ENCODE measurements at places on chromosomes 4 and X.

DNA sequence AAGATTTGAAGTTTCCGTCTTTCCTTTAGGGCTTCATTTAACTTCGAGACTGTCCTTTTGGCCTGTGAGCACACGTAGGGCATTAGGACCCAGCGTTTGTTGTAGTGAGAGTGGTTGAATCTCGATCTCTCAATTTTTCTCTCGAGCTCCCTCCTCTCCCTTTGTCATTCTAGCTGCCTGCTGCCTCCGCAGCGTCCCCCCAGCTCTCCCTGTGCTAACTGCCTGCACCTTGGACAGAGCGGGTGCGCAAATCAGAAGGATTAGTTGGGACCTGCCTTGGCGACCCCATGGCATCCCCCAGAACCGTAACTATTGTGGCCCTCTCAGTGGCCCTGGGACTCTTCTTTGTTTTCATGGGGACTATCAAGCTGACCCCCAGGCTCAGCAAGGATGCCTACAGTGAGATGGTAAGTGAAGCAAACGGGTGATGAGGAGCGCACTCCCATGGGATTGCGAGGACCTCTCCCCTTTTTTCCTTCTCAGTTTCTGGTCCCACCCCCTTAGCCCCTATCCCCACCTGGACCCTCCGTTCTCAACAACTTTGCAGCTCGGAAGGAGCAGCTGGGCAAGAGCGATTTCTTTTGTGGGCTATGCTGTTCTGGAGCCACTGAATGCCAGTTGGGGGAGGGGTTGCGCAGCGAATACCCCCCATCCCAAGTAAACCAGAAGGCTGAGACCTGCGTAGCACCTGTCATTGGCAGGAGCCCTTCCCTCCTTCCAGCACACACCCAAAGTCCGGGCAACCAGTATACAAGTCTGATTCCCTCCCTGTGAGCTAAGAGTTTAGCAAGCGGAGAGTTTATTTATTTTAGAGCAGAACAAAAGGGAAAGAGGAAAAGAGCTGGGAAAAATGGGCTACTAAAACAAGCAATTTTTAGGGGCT lies at the start of gene TMEM35A:
Gene TMEM35A (plus strand): TSS at position 164 of the 883 bp plus-strand sequence. CDS start 124 bp downstream, at position 288.
- DNase-seq: no peak

- no peak for DNase-seq
Measured at GRCh38 chrX:70172964-70173363, 4.3 kb upstream of the DGAT2L6 start.

DNA sequence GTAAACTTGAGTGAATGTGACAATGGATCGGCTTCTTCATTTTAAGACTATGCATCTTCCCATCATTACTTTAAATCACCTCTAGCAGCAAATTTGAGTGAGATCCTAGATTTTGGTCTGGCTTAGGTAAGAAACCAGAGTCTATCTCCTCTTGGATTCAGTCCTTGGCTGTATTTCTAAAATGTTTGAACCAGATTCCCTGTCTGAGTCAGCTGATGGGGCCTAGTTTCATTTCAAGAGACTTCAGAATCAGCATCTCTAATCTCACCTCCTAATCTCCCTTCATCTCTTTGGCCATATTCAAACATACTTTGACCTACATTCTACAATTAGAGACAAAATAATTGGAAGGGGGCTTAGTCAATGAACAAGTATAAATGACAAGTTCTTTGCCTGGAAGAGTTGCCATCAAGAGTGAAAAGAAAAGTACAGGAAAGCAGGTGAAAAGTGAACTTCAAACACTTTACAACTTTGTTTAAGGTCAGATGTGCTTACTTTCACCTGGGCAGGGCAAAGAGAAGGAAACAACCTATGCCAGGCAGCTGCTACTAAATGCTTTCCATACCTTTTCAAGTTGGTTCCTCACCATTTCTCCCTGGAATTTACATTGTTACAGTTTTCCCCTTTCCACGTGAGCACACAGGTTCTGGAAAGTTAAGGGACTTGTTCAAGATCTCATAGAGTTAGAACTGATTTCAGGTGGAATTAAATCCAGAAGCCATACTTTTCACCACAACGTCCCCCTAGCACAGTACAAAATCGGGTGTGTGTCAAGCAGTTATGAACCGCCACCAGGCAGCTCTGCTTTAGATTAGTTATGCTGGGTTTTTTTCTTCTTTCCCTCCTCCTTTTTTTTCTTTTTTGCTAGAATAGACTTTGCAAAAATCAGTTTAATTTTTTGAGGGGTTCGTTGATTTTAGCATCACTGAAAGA lies 30.7 kb upstream of the PITX2 start:
- no peak for DNase-seq

DNA sequence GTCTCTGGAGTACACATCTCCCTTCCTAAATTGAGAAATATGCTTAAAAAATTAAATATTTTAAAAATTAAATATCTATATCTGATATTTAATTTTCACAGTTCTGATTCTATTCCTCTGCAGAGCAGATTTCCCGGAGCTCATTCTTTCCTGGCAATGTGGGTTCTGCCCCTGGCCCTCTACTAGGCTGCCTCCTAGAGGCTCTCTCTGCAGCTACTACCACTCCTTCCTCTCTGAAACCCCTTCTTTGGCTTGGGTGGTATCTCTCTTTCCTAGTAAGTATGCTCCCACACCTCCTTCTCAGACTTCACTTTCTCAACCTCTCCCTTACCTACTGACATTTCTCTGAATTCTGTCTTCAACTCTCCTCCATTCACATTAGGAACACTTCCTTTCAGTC lies 45.3 kb downstream of the RPGR start:
- DNase-seq: no peak

GRCh38 chrX:110806145-110806544 lies 10.5 kb upstream of the CHRDL1 start:
- DNase-seq: no peak

GRCh38 chrX:101956556-101956955 lies 24.7 kb upstream of the ZMAT1 start:
- DNase-seq: no peak

- DNase-seq: no peak
Measured at GRCh38 chr4:2246384-2247127, 4.6 kb upstream of the HAUS3 start.
